Mesothelial cell of epicardium (in vitro differentiated cells): ENCODE measurements at places on chromosomes 16 and 17.

GRCh38 chr17:80491478-80492342, 15.3 kb upstream of the NPTX1 start:
- H3K27ac ChIP-seq, result no peak overlapping the region
- H3K36me3 ChIP-seq, result no peaks in the 10 kb centered on the region
- no peak overlapping the region for H3K4me3 ChIP-seq

- H3K4me1 ChIP-seq, result peaks cover 15% of the 10 kb centered on the region
- H3K36me3 ChIP-seq, result no peaks in the 10 kb centered on the region
- peaks cover 23% of the 10 kb centered on the region for H3K27me3 ChIP-seq
- H3K27ac ChIP-seq, result no peak overlapping the region
- no peak overlapping the region for H3K4me3 ChIP-seq
- no peak for DNase-seq
Observed at GRCh38 chr17:47242648-47243047, 11.0 kb upstream of the ITGB3 start.

DNA sequence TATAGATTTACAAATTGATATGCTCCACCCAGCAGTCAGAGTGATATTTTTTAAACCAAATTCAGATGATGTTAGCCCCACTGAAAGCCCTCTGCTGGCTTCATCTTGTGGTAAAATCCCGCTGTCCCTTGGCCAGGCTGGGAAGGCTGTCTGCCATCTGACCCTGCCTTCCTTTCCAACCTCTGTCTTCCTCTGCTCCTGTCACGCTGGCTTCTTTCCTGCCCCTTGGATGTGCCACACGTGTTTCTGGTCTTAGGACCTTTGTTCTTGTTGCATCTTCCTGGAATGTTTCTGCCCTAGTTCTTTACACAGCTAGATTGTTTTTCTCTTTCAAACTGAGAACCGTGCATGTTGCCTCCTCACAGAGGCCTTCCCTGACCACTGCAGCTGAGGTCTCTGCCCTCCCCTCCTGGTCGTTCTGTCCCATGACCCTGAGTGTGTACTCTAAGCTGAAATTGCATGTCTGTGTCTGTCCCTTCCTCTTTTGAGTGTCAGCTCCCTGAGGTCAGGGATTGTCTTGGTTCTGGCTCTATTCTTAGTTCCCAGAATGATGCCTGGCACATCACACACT, 11.4 kb downstream of the NT5M start:
- no peak overlapping the region for H3K27ac ChIP-seq
- no peak for DNase-seq
- no peaks in the 10 kb centered on the region for H3K4me1 ChIP-seq
- peaks cover 12% of the 10 kb centered on the region for H3K36me3 ChIP-seq
- no peak overlapping the region for H3K4me3 ChIP-seq

GRCh38 chr16:87407511-87408112, 15.5 kb downstream of the MAP1LC3B start:
- H3K27ac ChIP-seq, result no peak overlapping the region
- H3K4me1 ChIP-seq, result no peaks in the 10 kb centered on the region
- no peak overlapping the region for H3K4me3 ChIP-seq
- no peak for DNase-seq
